ENCODE measurements at places on chromosomes 2 and 18. TPM values are rescaled to one million over a fixed set of nuclear protein-coding genes. Genes with fewer than 3 reads are reported as not detected.
A peak's percentile ranks its signal among the peaks of the same experiment; 100 is the strongest.

DNA sequence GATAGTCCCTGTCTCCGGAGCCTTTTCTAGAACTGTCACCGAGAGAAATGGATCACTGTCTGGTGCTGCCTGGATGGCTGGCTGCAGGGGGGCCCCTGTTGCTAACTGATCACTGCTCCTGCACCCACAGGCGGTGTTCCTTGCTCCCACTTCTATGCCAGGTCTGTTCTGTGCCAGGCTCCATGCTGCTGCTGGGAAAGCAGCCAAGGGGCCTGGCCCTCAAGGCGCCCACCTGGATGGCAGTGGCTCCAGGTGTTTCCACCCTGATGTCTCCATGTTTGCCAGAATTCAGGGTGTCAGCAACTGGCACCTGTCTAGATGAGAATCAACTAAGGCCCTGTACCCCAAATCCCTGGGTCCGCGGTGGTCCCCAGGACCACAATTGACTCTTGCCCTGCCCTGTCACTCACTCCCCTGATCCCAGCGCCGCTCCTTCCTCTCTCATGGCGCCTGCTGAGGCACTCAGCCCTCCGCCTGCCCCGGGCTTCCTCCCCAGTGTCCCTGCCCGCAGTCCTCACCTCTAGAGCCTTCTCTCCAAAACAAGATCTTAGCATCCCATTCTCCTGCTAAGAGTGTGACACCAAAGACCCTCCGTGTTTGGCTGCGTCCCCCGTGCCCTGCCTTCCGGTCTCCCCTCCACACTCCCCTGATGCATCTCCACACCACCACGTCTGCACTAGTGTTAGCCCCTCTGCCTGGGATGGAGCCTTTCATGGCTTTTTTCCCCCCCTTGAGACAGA lies 72.5 kb upstream of the OTOF start:
- H3K4me3 ChIP-seq, result no peak overlapping the region
- H3K4me1 ChIP-seq, result no peaks in the 10 kb centered on the region
- no peak for DNase-seq
- no peak overlapping the region for H3K27ac ChIP-seq

DNA sequence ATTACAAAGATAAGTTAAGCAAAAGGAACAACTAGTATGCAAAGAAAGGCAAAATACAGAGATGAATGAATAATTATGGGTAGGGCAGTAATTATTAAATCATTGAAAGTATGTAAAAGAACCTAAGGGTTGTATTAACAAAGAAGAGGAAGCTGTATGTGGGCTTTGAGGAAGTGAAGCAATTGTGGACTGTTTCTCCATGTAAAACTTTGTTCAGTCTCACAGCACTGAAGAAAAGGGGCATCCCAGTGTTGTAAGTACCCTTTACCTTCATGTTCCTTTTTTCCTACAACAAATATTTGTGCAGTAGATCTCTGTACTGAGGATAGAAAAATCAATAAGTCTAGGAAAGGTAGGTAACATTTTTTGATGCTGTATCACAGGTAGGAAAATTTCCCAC lies 388.7 kb upstream of the NRP2 start:
- H3K4me3 ChIP-seq, result no peak overlapping the region
- no peaks in the 10 kb centered on the region for H3K4me1 ChIP-seq
- H3K27me3 ChIP-seq, result no peaks in the 10 kb centered on the region
- no peak overlapping the region for H3K27ac ChIP-seq
- no peak for DNase-seq

GRCh38 chr2:175889701-175890302 lies 112.3 kb downstream of the LNPK start:
- no peak for DNase-seq
- no peak overlapping the region for H3K27ac ChIP-seq
- H3K4me1 ChIP-seq, result peaks cover 2% of the 10 kb centered on the region
- no peak overlapping the region for H3K4me3 ChIP-seq

- no peak for DNase-seq
- no peak overlapping the region for H3K4me3 ChIP-seq
- H3K4me1 ChIP-seq, result no peaks in the 10 kb centered on the region
- H3K36me3 ChIP-seq, result no peaks in the 10 kb centered on the region
- no peak overlapping the region for H3K27ac ChIP-seq
These were observed 143.6 kb upstream of the ZSWIM2 start for GRCh38 chr2:186992597-186992996.

- no peak for DNase-seq
- H3K36me3 ChIP-seq, result no peaks in the 10 kb centered on the region
- H3K27ac ChIP-seq, result no peak overlapping the region
- no peaks in the 10 kb centered on the region for H3K27me3 ChIP-seq
These were observed 137.3 kb downstream of the DTNA start for GRCh38 chr18:34847408-34847807.

DNA sequence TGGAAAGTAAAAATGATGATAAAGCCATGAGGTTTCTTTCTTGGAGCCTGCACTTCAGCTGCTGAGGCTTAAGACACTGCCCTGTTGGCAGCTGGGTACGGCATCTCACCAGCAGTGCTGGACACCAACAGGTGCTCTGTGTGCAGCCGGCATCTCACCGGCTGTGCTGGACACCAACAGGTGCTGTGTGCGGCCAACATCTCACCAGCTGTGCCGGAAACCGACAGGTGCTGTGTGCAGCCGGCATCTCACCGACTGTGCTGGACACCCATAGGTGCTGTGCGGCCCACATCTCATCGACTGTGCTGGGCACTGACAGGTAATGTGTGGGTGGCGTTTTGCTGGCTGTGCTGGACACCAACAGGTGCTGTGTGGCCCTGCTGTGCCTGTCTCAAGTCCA lies 190.8 kb downstream of the TMEM18 start:
- H3K27me3 ChIP-seq, result no peaks in the 10 kb centered on the region
- no peaks in the 10 kb centered on the region for H3K4me1 ChIP-seq
- DNase-seq, result no peak
- no peaks in the 10 kb centered on the region for H3K36me3 ChIP-seq
- H3K4me3 ChIP-seq, result no peak overlapping the region

GRCh38 chr2:101036562-101036961 lies 34.5 kb downstream of the RPL31 start:
- H3K36me3 ChIP-seq, result no peaks in the 10 kb centered on the region
- H3K27me3 ChIP-seq, result no peaks in the 10 kb centered on the region
- H3K27ac ChIP-seq, result no peak overlapping the region
- no peak for DNase-seq

DNA sequence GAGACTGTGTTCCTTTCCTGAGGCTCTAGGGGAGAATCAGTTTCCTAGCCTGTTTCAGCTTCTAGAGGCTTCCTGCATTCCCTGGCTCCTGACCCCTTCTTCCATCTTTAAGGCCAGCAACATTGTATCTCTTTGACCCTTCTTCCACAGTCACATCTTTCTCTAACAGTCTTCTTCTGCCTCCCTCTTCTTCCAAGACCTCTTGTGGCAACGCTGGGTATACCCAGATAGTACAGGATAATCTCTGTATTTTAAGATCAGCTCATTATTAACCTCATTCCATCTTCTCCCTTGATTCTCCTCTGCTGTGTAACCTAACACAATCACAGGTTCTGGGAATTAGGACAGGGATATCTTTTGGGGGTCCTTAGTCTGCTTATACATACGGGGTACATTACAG lies 8.9 kb upstream of the MYL12A start:
- H3K27ac ChIP-seq, result no peak overlapping the region
- no peaks in the 10 kb centered on the region for H3K36me3 ChIP-seq
- H3K4me3 ChIP-seq, result no peak overlapping the region
- no peaks in the 10 kb centered on the region for H3K27me3 ChIP-seq
- H3K4me1 ChIP-seq, result no peaks in the 10 kb centered on the region
- no peak for DNase-seq

DNA sequence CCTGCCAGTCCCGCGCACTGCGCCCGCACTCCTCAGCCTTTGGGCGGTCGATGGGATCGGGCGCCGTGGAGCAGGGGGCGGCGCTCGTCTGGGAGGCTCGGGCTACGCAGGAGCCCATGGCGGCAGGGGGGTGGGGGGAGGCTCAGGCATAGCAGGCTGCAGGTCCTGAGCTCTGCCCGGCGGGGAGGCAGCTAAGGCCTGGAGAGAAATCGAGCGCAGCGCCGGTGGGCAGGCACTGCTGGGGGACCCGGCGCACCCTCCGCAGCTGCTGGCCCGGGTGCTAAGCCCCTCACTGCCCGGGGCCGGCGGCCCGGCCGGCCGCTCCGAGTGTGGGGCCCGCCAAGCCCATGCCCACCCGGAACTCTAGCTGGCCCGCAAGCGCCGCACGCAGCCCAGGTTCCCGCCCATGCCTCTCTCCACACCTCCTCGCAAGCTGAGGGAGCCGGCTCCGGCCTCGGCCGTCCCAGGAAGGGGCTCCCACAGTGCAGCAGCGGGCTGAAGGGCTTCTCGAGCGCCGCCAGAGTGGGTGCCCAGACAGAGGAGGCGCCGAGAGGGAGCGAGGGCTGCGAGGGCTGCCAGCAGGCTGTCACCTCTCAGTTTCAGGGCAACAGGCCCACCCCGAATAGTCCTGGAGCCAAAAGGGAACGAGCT lies 74.1 kb downstream of the PSMG2 start:
- no peak overlapping the region for H3K27ac ChIP-seq
- no peaks in the 10 kb centered on the region for H3K36me3 ChIP-seq
- no peaks in the 10 kb centered on the region for H3K4me1 ChIP-seq
- DNase-seq, result peak; percentile 61
- peak overlapping the region; percentile 53 for H3K4me3 ChIP-seq

DNA sequence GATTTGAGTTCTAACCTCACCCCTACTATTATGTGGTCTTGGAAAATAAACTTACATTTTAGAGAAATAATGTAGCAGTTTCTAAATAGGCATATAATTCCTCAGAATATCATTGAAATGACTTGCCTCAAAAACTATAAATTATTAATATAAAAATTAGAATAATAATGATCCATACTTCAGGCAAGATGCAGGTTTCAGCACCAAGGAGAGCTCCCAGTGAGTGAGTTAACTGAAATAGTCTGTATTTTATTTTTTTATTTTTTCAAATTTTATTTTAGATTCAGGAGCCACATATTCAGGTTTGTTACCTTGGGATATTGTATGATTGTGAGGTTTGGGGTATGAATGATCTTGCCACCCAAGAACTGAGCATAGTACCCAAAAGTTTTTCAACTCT lies 472.2 kb upstream of the DCC start:
- no peaks in the 10 kb centered on the region for H3K4me1 ChIP-seq
- no peak overlapping the region for H3K27ac ChIP-seq
- H3K4me3 ChIP-seq, result no peak overlapping the region
- no peak for DNase-seq

GRCh38 chr2:6224267-6224666 lies 532.1 kb downstream of the SOX11 start:
- H3K4me3 ChIP-seq, result no peak overlapping the region
- H3K27me3 ChIP-seq, result no peaks in the 10 kb centered on the region
- no peak overlapping the region for H3K27ac ChIP-seq
- no peak for DNase-seq

DNA sequence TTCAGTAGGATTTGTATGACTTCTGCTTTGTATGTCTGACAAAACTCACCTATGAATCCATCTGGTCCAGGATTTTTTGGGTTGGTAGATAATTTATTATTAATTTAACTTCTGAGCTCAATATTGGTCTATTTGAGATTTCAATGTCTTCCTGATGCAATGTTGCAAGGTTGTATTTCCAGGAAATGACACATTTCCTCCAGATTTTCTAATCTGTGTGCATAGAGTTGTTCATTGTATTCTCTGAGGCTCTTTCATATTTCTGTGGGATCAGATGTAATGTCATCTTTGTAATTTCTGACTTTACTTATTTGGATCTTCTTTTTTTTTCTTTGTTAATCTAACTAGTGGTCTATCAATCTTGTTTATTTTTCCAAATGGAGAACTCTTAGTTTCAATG lies 584.7 kb upstream of the SETBP1 start:
- H3K4me1 ChIP-seq, result no peaks in the 10 kb centered on the region
- H3K27ac ChIP-seq, result no peak overlapping the region
- no peaks in the 10 kb centered on the region for H3K36me3 ChIP-seq
- no peak overlapping the region for H3K4me3 ChIP-seq
- H3K27me3 ChIP-seq, result no peaks in the 10 kb centered on the region

GRCh38 chr18:67969458-67969857 lies 452.9 kb upstream of the DSEL start:
- H3K27ac ChIP-seq, result no peak overlapping the region
- no peak for DNase-seq
- no peak overlapping the region for H3K4me3 ChIP-seq
- H3K27me3 ChIP-seq, result no peaks in the 10 kb centered on the region

DNA sequence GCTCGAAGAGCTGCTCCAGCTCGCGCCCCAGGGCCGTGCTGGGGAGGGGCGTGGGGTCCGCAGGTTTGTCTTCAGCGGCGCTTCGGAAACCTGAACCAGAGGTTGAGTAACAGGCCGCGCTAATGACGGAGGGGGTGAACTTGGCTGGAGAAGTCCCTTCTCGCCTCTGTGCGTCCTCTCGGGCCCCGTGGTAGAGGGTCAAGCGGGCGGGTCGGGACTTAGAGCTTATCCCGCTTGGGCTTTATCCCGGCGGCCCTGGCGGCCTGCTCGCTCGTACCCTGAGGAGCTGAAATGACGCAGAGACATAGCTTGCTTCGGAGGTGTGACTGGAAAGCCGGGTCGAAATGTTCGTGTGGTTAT lies 479 bp downstream of the RNMT start:
- no peak for DNase-seq
- H3K36me3 ChIP-seq, result no peaks in the 10 kb centered on the region
- peak overlapping the region; percentile 82 for H3K27ac ChIP-seq

- H3K4me1 ChIP-seq, result no peaks in the 10 kb centered on the region
- H3K36me3 ChIP-seq, result no peaks in the 10 kb centered on the region
- no peaks in the 10 kb centered on the region for H3K27me3 ChIP-seq
- DNase-seq, result no peak
- H3K4me3 ChIP-seq, result no peak overlapping the region
- no peak overlapping the region for H3K27ac ChIP-seq
These were observed 49.6 kb downstream of the ADCY3 start for GRCh38 chr2:24870440-24870839.

DNA sequence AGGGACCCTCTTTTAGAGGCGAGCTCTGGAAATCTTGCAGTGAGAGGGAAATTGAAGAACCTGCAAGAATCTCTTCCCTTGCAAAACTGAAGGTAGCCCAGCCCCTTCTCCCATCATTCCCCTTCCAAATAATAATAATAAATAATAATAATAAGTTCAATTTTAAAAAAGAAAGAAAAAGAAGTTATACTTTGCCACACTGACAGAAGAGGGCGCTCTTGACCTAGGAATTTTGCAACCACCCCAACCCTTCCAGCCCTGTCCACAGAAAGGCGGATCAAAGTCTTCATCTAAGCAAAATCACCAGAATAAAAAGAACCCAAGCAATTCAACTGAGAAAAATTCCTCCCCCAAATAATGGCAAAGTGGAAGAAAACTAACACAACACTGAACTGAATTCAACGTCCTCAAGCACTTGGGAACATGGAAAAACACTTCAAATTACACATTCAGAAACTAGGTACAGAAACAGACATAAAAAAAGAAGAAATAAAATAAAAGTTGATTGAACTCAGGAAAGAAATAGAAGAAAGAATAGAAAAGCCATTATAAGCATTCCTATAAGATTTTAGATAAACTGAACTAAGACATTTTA lies 98.9 kb upstream of the GLS start:
- DNase-seq, result no peak
- no peak overlapping the region for H3K27ac ChIP-seq
- H3K36me3 ChIP-seq, result no peaks in the 10 kb centered on the region
- H3K4me1 ChIP-seq, result peaks cover 6% of the 10 kb centered on the region
- no peak overlapping the region for H3K4me3 ChIP-seq

The GALNT14 gene
- 13.7 TPM for total RNA-seq

The MYO5B gene
- 6.9 TPM for total RNA-seq

The CBLN2 gene
- total RNA-seq, result not detected

The SCN3A gene
- total RNA-seq, result not detected

The CTLA4 gene
- not detected for total RNA-seq

The FOXD4L1 gene
- total RNA-seq, result not detected
